ENCODE measurements at places on chromosomes 11 and 22.
A peak's percentile ranks its signal among the peaks of the same experiment; 100 is the strongest.

DNA sequence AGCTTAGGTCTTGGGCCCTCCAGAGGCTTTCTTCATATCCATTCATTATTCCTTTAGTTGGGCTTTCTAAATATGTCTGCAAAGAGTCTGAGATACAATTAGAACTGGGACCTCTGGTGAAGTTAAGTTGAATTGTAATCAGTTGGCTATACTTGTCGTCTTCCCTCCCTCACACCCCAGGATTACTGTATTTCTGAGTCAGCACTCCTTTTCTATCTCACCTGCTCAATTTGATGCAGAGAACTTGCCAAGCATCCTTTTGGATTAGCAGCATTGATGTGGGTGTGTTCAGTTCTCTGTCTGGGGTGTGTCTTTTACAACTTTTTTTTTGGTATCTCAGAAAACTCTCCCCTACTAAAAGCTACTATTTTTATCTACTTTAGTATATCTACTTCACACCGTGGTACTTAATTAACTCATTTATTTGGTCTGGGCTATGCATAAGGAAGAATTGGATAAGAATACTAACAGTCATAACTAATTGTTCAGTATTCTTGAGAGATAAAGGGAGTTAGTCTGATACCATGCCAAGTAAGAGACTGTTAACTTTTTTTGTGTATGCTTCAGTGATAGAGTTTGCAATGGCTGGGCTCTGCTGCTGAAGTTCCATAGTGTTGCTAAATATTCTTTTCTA is 15.1 kb downstream of the CTNND1 start:
- DNase-seq: no peak

DNA sequence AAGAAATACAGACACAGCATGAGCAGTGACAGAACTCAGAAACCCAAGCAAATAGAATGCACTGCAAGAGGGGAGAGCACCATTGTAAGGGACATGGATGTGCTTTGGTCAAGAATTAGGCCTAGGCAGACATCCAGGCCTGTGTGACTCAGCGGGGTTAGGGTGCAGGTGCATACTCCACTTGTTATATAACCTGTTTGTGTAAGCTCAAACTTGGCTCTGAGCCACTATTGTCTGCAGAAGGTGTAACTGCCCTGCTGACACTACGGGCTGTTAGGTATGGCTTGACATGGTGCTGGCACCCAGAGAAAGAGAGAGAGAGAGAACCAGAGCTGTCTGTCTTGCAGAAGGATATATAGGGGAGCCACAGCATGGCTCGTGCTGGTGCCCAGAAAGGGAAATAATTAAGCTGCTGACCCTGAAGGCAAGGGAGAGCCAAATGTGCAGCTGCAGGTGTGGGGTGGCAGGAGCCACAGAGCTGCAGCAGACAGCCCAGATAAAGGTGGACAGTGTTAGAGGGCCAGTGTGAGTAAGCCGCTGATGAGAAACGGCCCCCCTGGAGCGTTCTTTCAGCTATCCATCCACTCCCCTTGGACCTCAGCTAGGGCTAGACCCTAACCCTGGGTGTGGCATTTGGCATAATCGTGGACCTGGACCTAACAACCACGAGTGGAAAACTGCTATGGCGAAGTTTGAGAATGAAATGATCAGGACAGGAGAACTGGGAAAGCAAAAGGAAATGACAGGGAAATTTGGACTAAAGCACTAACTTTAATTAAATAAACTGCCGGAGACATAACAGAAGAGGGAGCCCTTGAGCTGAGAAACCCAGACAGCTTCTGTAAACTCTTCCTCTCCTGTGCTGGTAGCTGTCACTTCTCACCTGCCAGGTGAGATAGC is 253.0 kb upstream of the CCDC179 start:
- DNase-seq: peak; percentile 38

- DNase-seq: peak; percentile 37
Measured at GRCh38 chr11:34299284-34299972, 58.4 kb downstream of the ABTB2 start.

DNA sequence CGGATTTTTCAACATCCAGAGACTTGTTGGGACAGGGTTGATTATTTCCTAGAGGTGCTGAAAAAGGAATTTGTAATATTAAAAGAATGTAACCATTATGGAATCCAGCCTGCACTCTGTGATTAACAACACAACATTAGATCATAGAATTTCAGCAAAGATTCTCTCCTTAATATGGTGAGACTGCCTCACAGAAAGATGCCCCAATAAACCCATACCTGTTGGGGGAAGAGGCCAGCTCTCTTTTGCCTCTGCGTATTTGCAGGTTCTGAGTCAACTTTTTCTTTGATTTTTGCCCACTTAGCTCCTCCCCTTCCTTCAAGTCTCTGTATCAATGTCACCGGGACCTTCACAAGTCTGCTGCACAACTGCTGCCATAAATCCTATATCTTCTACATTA is 12.4 kb upstream of the MTMR3 start:
- DNase-seq: no peak

DNA sequence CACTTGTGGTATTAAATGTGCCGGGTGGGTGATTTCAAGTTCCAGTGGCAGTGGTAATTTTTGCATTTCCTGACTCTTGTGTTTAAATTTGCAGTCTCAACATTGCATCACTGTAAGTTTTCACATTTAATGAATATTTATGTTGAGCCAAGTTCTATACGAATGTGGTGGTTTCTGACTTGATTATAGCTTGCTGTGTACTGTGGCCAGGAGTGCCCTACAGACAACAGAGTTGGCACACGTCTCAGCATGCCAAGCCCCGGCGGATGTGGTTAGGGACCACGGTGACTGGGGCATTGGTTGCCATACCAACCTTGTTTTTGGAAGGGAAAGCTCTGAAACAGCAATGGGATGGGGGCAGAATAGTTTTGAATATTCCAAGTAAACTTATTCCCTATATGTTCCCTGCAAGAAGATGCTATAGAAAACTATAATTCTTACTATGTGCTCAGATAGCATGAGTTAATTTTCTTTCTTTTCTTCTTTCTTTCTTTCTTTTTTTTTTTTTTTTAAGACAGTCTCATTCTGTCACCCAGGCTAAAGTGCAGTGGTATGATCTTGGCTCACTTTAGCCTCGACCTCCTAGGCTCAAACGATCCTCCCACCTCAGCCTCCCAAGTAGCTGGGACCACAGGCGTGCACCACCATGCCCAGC is 16.0 kb downstream of the ZNRF3 start:
- no peak for DNase-seq

- DNase-seq: no peak
Measured at GRCh38 chr11:124839972-124840621, 25.1 kb upstream of the ROBO3 start.

GRCh38 chr11:134040386-134041302 is 28.2 kb upstream of the JAM3 start:
- DNase-seq: no peak

GRCh38 chr11:26283852-26284408 is 48.0 kb upstream of the ANO3 start:
- DNase-seq: no peak

DNA sequence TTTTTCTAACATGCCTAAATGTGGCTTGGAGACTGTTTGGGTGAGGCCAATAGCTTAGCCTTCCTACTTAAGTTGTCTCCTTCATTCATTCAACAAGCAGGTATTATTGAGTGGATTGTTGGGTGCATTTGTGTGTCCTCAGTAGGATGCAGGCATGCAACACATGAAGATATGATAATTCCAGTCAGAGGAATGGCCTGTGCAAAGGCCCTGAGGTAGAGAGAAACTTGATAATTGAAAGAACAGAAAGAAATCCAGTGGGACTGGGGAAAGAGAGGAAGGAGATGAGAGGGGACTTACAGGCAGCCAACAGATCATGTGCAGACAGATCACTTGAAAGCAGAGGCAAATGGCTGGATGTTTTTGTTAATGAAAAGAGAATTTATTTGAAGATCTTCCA is 15.3 kb upstream of the PRAME start:
- no peak for DNase-seq

- DNase-seq: no peak
Measured at GRCh38 chr11:10601837-10602236, 33.4 kb upstream of the LYVE1 start.

DNA sequence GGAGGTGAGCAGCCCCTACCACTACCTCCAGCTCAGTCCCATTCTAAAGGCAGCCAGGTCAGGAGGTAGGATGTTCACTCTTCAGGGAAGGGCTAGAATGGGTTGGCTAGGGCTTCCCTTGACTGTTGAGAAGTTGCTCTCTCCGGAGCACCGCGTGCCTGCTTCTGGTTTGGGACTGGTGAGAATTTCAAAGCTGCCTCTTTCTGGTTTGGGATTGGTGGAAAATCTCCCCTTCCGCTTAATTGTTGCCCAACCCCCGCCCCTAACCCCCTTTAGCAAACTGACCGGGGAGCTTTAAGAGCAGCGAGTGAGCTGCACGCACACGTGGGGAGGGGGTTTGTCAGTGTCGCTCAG is 686 bp downstream of the USP2 start:
- DNase-seq: no peak

- DNase-seq: peak; percentile 26
Measured at GRCh38 chr11:122424636-122425035, 230.9 kb upstream of the UBASH3B start.

DNA sequence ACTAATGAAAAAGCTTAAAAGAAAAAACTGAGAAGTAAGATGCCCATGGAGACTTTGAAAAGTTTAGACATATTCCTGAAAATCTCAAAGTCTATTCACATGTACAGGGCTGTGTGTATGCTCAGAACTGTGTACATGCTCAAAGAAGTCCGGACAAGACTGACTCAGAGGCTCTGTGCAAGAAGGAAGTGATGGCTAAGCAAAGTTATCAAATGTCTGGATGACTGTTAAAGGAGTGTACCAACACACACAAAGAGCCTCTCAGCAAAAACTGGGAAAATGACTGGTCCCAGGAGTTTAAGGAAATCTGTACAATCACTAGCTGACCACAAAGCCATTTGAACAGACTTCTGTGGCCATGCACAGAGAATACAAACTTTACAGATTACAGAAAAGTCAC is 33.1 kb upstream of the ARHGAP32 start:
- DNase-seq: no peak

DNA sequence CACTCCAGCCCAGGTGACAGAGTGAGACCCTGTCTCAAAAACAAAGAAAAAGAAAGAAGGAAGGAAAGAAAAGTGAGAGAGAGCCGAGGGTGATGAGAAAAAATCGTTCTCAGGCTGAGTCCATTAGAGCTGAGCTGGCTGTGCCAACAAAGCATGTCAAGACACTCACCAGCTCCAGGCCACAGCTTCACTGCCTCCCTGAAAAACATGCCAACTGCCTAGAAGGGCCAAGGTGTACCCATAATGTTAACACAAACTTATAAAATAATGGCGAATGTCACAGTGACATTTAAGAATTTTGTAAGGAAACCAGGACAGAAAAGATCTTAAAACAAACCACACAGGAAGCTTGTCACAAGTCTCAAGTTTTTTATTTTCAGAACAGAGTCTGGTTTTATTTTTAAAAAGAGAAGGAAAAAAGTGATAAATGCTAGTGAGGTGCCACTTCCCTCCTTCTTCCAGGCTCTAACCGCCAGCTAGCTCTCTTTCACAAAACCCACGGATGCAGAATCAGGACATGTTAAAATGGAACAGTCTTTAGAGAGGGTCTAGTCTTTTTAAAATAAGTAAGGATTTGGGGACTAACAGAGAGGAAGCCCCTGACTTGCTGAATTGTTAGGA is 5.1 kb downstream of the TMEM121B start:
- no peak for DNase-seq

DNA sequence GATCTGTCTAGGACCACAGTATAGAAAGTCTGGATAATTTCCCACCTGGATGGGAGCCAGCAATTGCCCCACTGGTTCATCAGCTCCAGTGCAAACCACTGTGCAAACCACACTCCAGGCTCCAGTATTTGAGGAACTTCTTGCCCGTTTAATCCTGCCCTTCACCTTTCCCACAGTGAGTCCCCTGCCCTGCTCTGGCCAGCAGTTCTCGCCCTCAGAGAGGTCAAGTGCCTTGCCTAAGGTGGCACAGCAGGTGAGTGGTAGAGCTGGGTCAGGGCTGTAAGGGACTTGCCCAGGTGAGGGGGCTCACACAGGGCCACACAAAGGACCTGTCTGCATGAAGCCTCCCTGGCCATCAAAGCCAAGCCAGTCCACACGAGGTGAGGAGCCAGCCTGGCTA is 24.1 kb downstream of the MS4A10 start:
- DNase-seq: no peak

GRCh38 chr11:119144825-119145486 is 3.9 kb upstream of the ABCG4 start:
- peak; percentile 54 for DNase-seq

GRCh38 chr11:118635237-118635591 is 27.8 kb downstream of the PHLDB1 start:
- DNase-seq: no peak

GRCh38 chr11:11122749-11123148 is 230.3 kb downstream of the CSNK2A3 start:
- no peak for DNase-seq

- DNase-seq: peak; percentile 68
Measured at GRCh38 chr11:76234416-76235232, 28.3 kb upstream of the WNT11 start.

GRCh38 chr11:126194121-126194543 is 17.3 kb downstream of the RPUSD4 start:
- peak; percentile 72 for DNase-seq

DNA sequence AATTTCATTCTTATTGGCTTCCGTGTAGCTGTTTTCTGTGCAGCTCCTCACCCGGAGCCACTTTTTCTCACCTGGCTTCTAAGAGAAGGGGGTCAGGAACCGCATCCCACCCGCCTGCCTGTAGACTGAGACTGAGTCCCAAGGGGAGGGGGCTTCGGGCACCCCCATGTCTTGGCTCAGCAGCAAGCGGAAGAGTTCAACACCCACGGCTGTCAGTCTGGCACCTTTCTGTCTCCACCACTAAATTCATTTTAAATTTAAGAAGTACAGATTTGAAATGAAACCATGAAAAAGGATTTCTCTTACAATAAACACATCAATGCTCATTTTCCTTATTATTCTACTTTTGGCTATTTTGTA is 66.7 kb downstream of the EFCAB6 start:
- no peak for DNase-seq

GRCh38 chr11:110679323-110679975 is 32.8 kb downstream of the ARHGAP20 start:
- no peak for DNase-seq

DNA sequence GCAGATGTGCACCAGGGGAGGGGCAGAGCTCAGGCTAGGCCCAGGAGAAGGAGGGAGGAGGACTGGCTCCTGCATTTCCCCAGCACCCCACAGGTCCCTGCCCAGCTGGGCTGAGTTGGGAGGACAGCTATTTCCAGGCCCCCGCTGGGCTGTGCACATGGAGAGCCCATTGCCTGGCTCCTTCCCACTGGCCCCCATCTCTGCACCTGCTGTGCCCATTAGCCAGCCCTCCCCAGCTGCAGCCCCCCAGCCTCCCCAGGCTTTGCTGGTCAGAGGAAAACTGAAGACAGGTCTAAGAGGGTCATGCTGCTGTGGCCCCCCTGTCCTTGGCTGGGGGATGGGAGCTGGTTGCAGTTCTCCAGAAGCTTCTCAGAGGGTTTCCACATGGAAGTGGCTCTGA is 81.8 kb upstream of the SHANK2 start:
- DNase-seq: no peak

- no peak for DNase-seq
Measured at GRCh38 chr22:36727927-36728488, 24.5 kb upstream of the CACNG2 start.

- DNase-seq: no peak
Measured at GRCh38 chr22:20429254-20430100, 8.1 kb downstream of the SCARF2 start.

Measured in muscle of arm (tissue), 14 donors.